Inflammatory macrophage treated with lipopolysaccharide for 1 hour (primary cell): ENCODE measurements at places on chromosomes 4 and X.

GRCh38 chr4:61628727-61629126, 428.6 kb downstream of the ADGRL3 start:
- no peak for DNase-seq

DNA sequence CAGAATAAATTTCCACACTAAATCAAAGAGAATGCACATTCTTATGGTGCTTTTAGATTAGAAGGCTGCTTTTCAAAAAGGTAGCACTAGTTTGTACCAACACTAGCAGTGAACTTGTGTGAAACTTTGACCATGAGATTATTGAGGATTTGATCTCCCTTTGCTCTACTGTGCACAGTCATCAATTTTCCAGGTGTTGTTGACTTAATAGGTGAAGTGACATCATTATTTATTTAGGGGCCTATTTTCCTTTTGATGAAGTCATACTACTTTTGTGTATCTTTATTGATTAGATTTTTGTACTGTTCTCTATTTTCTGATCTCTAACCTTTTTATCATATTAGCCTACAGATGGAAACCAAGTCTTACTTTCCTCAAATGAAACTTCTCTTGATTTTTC, 507.9 kb upstream of the LCORL start:
- DNase-seq, result no peak

- DNase-seq, result no peak
Observed at GRCh38 chr4:116453127-116453526, 632.2 kb downstream of the TRAM1L1 start.

DNA sequence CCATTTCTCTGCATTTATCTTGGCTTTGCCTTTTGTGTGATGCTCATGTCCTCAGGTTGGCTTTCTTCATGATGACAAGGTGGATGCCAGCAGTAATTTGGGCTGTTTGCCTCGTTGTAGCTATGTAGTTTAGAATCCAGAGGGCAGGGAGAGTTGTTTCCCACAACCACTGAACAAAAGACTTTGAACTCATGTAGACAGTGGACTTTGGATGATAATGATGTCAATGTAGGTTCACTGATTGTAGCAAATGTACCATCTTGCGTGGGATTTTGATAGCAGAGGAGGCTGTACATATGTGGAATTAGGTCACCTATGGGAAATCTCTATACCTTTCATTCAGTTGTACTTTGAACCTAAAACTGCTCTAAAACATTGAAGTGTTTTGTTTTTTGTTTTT, 41.3 kb downstream of the MND1 start:
- no peak for DNase-seq

DNA sequence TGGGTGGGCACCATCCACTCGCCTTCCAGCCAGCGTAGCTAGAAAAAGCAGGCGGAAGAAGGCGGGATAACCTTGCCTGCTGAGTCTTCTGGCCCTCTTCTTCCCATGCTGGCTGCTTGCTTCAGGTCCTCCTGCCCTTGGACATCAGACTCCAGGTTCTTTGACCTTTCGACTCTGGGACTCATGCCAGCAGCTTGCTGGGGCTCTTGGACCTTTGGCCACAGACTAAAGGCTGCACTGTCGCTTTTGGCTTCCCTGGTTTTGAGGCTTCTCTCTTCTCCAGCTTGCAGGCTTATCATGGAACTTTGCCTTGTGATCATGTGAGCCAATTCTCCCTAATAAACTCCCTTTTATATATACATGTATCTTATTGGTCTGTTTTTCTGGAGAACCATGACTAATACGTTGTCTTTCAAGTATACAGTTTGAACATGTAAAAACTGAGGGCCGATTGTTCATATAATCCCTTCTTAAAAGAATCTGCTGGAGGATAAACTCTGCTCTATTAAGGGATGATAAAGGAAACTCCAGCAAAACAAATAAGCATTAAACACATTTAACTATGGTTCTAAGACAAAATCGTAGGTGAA, 116.6 kb upstream of the LCORL start:
- no peak for DNase-seq

DNA sequence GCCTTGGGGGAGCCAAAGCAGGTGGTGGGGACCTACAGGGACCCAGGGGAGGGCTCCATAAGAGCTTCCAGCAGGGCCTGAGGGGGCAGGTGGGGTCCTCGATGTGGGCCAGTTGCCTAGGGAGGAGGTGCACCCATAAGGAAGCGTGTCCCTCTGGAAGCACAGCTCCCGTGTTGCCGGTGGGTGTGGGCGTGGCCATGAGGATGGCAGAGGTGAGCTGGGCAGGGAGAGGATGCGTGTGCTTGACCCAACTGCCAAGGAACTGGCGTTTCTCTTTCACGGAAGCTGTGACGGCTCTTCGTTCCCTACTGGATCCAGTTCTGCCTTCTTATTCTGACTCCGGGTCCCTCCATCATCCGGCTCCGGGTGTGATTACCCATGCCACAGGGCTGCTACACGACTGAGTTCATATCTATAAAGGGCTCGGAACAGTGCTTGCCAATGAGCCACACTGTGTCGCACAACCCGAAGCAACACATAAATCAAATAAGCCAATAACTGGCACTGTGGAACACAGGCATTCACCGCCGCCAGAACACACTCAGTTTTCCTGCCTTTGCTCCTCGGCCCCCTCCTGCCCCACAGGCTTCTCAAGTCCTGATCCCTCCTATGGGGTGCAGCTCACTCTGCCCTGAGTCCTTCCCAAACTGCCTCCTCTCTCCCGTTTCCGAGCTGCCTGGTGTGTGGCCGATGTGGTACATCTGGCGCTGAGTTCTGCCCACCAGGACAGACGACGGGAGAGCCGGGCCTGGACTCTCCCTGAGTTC, 35.5 kb downstream of the RNF212 start:
- DNase-seq, result no peak

DNA sequence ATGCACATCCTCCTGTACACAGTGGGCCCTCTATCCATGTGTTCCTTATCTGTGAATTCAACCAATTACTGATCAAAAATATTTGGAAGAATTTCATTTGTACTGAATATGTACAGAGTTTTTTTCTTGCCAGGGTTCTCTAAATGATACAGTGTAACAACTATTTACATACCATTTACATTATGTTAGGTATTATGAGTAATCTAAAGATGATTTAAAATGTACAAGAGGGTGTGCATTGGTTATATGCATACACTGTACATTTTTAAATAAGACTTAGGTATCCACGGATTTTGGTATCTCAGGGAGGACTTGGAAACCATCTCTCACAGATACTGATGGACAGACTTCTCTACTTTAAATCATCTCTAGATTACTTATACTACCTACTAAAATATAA, 1333.9 kb downstream of the PCDH18 start:
- DNase-seq, result no peak

DNA sequence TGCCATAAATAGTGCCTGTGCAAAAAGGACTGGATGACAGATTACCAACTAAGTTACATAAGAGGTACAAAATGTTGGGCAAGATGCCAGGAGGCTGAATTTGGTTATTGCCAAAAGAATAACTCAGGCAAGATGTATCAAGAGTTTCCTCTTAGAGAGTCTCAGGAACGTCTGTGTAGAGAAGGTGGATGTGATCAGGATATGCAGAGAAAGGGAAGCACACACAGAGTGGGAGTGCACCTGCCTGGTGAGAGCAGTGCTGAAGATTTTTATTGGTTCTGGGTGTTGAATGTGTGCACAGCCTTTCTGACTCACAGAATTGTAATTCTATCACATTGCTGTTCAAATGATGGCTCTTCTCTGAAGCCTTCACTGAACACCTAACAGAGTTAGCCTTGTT, 156.8 kb upstream of the HS3ST1 start:
- DNase-seq, result no peak

- DNase-seq, result peak; percentile 70
Observed at GRCh38 chr4:83272900-83273299, 11.7 kb downstream of the COQ2 start.

GRCh38 chrX:132394591-132394990, 94.2 kb downstream of the MBNL3 start:
- peak; percentile 42 for DNase-seq

GRCh38 chr4:78599931-78600375, 48.4 kb downstream of the ANXA3 start:
- peak; percentile 54 for DNase-seq

- DNase-seq, result no peak
Observed at GRCh38 chr4:23934915-23935314, 45.1 kb upstream of the PPARGC1A start.

- no peak for DNase-seq
Observed at GRCh38 chr4:2305766-2306501, 44.0 kb upstream of the MXD4 start.

GRCh38 chr4:128861856-128862518, 52.5 kb downstream of the JADE1 start:
- no peak for DNase-seq

GRCh38 chr4:79757600-79757999, 315.4 kb downstream of the ANTXR2 start:
- no peak for DNase-seq

GRCh38 chr4:98642991-98643426, 15.4 kb downstream of the TSPAN5 start:
- DNase-seq, result no peak

DNA sequence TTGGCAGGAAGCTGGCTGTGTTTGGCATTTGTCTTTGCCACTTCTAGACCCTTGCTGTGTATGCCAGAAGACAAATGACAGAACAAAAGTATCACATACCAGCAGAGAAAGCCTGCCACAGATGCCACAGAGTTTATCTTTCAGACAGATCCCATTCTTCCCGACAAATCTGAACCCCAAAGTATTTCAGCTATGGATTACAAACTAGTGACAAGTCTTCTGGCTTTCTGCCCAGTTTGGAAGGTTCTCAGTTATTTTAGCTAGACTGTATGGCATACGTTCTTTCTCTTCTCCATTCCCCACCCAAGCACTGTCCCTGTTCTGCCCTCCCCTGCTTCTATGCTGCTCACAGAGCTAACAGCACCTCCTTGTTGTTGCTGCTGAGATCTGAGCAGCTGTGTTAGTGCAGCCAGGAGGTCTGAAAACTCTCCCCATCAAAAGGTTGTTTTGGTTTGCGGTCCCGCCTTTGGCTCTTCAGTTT, 236.7 kb downstream of the FRAS1 start:
- no peak for DNase-seq

DNA sequence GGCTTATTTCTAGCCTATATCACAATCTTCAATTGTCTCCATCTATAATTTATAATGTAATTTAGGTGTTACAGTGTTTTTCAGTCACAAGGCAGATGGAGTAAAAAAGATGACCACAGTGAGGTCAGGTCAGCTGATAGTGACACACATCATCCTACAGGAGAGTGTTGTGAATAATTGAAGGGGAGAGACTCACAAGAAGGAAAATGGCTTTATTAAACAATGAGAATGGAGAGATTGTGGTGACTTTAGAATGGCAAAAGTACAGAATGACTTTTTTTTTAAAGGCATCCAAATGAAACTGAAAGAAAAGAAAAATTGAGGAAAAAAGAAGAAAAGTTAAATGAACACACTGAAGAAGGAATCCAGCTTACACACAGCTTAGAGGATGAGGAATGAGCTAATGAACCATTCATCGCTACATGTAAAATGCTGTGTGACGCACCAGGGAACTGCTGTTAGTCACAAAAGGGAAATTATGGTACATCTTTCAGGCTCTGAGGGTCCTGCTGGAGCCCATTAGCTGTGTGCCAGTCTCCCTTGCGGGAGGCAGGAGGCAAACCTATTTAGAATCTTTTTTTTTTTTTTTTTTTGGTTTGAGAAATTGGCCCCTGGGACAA, 56.6 kb downstream of the SPRY1 start:
- peak; percentile 59 for DNase-seq

- DNase-seq, result peak; percentile 21
Observed at GRCh38 chr4:16226816-16227461, 668 bp upstream of the TAPT1 start.

DNA sequence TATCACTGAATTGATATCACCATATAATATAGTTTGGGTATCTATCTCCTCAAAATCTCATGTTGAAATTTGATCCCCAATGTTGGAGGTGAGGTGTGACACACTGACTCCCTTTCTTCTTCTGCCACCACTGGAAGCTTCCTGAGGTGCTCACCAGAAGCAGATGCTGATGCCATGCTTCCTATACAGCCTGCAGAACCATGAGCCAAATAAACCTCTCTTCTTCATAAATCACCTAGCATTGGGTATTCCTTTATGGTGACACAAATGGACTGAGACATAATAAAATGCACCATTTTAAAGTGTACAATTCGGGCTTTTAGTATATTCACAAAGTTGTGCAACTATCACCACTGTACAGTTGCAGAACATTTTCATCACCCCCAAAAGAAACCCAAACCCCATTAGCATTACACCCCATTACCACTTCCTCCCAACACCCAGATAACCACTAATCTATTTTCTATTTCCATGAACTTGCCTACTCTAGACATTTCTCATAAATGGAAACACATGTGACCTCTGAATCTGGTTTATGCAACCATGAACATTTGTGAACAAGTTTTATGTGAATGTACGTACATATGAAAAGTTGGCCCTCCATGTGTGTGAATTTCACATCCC, 148.9 kb downstream of the OPHN1 start:
- DNase-seq, result no peak

- DNase-seq, result peak; percentile 20
Observed at GRCh38 chr4:153221783-153222706, 17.8 kb downstream of the TRIM2 start.

DNA sequence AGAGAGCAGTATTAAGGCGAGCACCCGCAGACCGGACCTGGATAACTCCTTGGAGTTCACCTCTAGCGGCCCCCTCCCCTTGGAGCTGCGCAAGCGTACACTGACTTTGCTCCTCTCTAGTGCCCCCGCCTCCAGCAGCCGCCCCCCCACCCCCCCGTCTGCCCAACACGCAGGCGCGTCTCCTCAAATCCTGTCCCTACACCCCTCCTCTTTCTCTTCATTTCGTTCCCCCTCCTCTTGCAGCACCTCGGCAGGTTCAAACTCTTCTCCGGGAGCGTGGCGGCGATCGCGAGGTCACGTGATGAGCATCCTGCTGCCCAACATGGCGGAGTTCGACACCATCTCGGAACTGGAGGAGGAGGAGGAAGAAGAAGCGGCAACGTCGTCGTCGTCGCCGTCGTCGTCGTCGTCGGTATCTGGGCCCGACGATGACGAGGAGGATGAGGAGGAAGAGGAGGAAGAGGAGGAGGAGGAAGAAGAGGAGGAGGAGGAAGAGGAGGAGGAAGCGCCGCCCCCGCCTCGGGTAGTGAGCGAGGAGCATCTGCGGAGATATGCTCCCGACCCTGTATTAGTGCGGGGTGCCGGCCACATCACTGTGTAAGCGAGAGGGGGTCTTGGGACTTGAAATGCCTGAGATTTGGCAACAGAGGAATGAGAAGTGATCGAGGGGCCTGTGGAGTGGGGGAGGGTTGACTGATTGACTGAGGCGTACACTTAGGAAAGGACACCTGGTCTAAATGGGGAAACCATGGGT, at the start of gene CHIC1:
Gene CHIC1, plus strand, starts transcription at position 214 of the 754 bp plus-strand sequence. Its CDS starts 88 bp downstream, at position 302.
- DNase-seq, result peak; percentile 2

DNA sequence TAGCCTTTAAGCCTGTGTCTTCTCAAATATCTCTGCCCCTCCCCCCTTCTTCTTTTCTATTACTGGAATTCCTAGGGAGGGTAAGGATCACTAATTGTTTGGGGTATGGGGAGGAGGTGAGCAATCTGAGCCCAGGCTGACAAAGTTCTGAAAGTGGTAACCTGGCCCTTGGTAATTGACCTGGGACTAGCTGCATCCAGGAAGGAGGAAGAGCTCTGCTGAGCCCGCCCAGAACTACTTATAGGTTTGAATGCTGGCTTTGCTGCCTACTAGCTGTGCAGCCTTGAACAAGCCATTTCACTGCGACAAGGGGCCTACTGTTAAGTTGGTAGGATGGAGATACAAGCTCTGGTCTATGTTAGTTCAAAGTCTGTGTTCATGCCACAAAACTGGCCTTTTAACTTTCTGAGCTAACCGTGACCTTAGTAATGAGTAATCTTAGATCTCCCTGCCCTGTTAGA, 37.8 kb downstream of the DGKK start:
- no peak for DNase-seq
